ENCODE measurements at places on chromosomes 1 and 21.

- no peak for DNase-seq
Observed at GRCh38 chr1:4978660-4979390, 324.4 kb downstream of the AJAP1 start.

- DNase-seq, result no peak
Observed at GRCh38 chr1:15454256-15454655, 2.3 kb upstream of the CELA2A start.

GRCh38 chr21:36005018-36005417, 55.3 kb downstream of the SETD4 start:
- no peak for DNase-seq

DNA sequence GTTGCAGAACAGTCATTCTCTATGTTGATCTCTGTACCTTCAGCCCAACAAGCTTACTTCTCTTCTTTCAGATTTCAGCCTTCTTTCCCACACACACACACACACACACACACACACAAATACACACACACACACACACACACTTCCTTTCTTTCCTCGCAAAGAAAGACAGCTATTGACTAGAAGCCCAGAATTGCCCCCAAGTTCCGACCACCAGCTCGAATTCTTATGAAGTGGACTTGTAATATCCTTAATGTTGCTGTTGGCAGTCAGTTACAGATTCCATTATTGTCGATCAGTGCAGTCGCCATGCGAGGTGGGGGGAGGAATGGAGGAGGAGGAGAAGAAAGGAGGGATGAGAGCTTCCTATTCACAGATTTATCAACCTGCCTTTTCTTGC, 125.5 kb downstream of the CLEC20A start:
- DNase-seq, result no peak

GRCh38 chr1:17109892-17110554, 9.2 kb downstream of the PADI2 start:
- DNase-seq, result no peak

GRCh38 chr1:109242387-109242786, 7.0 kb upstream of the CELSR2 start:
- DNase-seq, result no peak

- no peak for DNase-seq
Observed at GRCh38 chr1:205774198-205775014, 876 bp downstream of the RAB29 start.

GRCh38 chr1:206116191-206116872, 856 bp downstream of the AVPR1B start:
- no peak for DNase-seq

DNA sequence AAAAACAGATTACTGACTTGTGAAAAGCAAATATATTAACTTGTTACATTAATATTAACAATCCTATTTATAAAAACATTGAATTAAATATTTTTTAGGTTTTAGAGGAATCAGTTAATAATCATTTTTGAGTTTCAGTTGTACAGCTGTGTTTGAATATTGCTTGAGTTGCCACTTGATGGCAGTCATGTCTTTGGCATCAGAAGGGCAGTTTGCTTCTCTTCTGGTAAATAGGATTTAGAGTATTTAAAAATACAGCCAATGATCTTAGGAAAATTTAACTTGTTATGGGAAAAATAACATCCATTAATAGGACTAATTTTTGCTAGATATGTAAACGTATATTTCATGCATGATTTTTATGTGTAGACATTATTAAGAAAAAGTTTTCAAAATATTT, 234.1 kb downstream of the NCAM2 start:
- DNase-seq, result no peak

DNA sequence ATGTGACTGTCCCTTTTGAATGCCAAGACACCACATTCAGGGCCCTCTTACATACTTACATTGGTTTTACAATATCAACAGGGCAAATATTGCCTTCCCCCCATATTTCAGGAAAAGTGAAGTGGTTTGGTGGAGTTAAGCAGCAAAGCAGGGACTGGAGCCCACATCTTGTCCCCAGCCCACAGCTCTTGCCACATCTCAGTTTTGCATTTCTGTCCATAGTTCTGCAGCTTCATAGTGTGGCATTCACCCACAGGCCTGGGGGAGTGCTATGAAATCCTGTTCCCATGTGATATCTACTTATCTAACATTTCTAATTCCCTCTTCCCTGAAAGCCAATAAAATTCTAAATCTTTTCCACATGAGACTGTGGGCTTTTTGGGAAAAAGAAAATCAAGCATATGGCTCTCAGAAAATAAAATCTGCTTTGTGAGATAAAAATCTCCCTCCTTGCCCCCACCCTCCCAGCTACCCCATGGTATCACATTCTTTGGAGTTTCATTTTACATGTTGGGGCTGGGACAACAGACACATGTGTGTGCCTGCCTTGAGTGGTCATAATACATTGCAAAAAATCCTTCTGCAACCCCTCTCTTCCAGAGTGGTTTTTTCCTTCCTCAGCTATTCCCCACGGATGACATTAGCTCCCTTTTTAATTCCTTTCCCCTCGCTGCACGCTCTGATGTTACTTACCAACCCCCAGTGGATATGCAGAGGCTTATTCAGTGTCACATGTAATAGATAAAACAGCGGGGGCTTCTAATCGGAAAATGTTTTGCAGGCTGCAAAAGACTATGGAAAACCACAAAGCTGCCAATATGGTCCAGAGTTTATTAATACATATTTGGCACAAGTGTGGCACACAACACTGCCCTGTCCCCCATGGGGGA, 20.5 kb upstream of the CD2 start:
- no peak for DNase-seq

DNA sequence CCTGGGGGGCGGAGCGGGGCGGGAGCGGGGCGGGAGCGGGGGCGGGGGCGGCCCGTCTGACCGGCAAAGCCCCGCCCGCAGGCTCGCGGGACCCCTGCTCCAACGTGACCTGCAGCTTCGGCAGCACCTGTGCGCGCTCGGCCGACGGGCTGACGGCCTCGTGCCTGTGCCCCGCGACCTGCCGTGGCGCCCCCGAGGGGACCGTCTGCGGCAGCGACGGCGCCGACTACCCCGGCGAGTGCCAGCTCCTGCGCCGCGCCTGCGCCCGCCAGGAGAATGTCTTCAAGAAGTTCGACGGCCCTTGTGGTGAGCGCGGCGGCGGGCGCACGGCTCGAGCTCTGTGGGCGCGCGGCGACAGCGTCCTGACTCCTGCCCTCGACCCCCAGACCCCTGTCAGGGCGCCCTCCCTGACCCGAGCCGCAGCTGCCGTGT, 21.2 kb downstream of the AGRN start:
- no peak for DNase-seq

DNA sequence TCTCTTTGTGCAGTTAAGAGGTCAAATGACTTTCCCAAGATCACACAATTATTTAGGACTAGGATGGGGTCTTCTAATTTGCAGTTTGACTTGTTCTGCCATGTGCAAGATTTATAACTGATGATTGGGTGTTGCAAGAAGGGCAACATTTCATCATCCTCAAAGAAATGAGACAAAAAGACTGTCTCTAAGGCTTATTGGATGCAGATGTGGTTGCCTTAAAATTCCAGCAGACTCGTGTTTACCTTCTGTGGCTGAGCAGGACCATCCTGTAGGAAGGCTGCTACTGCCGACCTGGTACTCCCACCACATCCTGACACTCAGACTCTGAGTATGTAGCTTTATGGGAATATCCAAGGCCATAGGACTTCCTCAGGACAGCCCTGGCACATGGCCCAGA, 99.9 kb upstream of the SGIP1 start:
- no peak for DNase-seq

DNA sequence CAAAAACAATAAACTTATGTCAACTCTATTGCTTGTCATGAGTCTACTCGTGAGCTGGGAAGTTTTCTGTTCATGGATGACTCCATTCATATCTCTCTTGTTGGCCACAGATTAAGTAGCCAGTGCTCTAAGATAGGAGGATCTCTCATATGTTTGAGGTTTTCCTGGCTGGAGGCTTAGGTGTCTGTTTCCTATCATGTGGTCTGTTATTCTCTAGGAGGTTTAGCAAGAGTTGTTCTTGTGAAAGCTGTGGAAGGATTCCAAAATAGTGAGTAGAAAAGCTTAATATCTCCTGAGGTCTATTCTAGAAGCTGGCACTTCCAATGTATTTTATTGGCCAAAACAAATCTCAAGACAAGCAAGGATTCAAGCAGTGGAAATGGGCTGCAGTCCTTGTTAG, 5.8 kb upstream of the KRTAP20-2 start:
- no peak for DNase-seq

- DNase-seq, result no peak
Observed at GRCh38 chr21:20016435-20017005, 981.7 kb upstream of the NCAM2 start.

DNA sequence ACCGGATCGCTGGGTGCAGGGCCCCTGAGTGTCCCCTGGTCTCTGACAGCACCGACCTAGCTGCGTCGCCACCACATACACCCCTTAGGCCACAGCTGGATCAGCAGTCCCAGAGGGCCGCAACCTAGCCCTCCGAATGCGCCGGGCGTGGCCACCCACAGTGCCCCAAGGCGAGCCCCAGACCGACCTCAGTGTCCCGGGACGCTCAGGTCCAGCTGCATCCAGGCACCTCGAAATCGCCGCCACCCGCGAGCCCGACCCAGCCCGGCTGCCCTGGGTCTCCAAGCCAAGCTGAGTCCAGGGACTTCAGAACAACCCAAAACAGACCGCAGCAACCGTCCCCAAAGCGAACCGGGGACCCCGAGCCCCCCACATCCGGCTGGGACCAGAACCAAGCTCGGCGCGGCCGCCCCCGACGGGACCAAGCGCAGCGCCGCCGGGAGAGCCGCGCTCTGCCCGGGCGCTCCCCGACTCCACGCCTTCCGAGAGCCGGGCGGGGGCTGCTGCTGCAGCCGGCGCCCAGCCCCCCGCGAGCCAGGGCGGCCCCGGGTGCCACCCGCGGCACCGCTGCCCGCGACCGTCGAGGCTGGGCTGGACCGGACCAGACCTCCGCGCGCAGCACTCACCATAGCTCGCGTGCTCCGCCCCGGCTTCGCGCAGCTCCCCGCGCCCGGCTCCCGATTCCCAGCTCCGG, 54.6 kb upstream of the ECE1 start:
- DNase-seq, result no peak

DNA sequence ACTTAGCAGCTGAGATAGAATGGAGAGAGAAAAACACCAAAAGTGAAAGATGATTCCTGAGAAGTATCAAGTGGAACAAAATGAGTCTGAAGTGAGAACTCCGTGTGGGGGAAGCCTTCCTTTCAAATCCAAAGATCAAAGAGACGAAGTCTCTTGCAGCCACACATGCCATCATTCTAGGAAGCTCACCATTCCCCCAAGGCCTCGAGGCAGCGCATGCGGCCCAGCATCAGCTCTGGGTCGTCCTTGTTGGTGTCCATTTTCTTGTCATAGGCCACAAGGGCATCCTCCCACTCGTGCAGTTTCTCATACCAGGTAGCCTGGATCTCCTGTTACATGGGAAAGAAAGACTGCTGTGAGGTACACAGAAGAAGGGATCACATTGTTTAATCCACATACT, 32.2 kb upstream of the ANGPTL7 start:
- no peak for DNase-seq

DNA sequence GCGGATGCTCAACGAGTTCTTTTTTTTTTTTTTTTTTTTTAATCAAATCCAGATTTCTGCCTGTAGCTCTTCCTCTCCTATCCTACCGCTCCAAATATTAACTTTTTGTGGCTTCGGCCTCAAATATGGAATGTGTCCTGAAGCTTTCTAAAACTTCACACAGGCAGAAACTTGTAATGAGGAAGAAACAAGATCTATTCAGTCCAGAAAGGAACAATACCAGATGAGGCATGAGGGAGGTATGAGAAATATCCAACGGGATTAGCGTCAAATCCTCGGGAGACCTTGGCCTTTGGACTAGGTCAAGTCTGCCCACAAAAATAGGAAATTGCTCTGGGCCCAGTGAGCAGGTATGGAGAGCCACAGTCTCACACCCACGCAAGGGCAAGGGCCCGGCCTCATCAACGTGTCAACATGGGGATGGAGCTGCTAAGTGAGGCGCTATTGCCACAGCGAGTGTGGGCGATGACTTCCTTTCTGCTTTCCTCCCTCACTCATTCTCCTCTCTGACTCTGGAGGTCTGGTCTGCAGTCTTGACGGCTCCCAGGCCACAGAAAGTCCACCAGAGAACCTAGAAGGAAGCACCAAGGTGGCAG, 66.6 kb downstream of the BCAR3 start:
- no peak for DNase-seq

GRCh38 chr21:35485364-35485763, 436.3 kb upstream of the RUNX1 start:
- DNase-seq, result no peak

DNA sequence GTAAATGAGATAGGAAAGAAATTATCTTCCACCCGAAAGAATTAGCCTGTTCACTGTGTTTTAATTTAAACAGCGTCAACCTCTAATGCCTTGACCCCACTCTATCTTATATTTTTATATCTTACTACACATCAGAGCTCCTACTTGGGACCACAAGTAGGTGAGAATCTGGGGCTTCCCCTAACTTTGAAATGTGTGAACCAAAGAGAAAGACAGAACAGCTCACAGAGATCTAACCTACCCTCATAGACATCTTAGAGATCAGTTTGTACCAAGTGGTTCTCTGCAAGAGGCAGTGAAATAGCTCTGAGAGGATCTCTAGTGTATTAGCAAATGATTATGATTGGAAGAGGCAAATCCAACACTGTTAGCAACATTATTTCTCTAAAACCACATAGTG, 31.0 kb upstream of the IFI16 start:
- DNase-seq, result no peak

DNA sequence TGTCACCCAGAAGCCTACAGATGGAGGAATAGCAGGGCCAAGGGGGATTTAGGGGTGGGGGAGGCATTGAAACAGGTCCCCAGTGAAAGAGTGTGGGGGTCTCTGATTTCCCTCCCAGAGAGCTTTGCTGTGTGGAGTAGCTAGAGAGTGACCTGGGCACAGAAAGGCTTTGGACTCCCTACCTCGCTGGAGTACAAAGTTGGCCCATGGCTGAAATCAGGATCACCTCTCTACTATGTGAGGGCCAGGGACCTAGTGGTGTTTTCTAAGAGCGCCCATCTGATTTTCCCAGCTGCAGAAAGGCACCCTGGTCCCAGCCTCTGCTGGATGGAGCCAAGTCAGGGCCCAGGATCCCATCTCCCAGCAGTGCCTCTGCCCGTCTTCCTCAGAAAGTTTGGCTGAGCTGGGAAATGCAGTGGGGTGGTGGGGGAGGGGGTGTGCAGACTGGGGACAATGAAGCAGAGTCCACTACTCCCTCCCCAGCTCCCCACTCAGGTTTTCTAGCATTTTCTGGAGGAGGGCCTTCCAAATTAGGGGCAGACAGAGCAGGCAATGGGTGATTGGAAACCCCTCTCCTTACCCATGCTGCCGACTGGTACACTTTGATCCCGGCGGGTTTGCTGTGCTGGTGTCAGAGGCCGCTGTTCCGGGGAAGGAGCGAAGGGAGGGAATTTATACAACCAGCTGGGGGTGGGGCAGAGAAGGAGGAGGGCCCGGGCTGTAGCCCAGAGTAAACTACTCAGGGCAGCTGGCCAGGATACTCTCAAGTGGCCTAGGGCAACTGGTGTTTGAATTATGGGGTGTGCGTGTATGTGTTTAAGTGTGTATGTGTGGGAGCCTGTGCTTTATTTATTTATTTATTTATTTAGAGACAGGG, at the start of gene SELENBP1:
SELENBP1 (minus strand) TSS at position 648 of the 877 bp plus-strand sequence; CDS start at position 584, 64 bp downstream.
- peak; percentile 55 for DNase-seq

GRCh38 chr1:154760469-154760933, 109.6 kb downstream of the KCNN3 start:
- no peak for DNase-seq

All from NCI-H187 treated with DMSO at 0.1 percent for 48 hours (cell line).